ENCODE measurements at places on chromosomes 2 and 18.

GRCh38 chr18:63922049-63922448, 14.3 kb downstream of the SERPINB10 start:
- DNase-seq, result no peak

- no peak for DNase-seq
These were observed 14.1 kb downstream of the NRP2 start for GRCh38 chr2:205696331-205696926.

DNA sequence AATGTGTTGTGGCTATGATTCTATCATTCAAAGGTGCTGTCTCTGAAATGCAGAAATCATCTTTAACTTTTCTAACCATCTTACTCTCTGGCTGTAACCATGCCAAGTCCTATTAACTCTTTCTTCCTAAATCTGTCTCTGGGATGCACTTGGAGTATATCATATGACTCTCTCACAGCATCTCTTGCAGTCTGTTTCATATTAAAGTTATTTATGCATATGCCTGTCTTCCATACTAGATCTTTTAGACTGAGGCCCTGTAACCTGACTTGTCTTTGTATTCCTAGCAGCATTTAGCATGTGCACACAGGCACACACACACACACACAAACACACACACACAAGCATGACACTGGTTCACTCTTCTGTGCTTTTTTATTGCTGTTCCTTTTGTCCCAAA, 320.6 kb downstream of the ETAA1 start:
- DNase-seq, result no peak

DNA sequence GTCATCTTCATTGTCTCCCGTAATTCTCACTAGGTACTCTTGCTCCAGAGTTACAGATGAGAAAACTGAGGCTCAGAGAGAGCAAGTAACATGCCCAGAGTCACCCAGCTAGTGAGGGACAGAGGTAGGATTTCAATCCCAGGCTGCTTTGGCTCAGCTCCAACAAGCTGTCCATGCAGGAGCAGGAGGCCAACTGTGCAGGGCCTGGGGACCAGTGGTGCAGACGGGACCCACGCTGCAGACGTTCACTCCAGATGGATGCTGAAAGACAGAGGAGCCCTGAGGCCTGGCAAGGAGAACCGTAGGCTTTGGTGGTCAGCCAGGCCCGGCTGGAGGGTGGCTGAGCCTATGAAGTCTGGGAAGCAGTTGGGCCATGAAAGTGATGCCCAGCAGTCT, 102.6 kb downstream of the MCFD2 start:
- no peak for DNase-seq

GRCh38 chr2:45438872-45439665, 172.0 kb downstream of the SRBD1 start:
- DNase-seq, result no peak

DNA sequence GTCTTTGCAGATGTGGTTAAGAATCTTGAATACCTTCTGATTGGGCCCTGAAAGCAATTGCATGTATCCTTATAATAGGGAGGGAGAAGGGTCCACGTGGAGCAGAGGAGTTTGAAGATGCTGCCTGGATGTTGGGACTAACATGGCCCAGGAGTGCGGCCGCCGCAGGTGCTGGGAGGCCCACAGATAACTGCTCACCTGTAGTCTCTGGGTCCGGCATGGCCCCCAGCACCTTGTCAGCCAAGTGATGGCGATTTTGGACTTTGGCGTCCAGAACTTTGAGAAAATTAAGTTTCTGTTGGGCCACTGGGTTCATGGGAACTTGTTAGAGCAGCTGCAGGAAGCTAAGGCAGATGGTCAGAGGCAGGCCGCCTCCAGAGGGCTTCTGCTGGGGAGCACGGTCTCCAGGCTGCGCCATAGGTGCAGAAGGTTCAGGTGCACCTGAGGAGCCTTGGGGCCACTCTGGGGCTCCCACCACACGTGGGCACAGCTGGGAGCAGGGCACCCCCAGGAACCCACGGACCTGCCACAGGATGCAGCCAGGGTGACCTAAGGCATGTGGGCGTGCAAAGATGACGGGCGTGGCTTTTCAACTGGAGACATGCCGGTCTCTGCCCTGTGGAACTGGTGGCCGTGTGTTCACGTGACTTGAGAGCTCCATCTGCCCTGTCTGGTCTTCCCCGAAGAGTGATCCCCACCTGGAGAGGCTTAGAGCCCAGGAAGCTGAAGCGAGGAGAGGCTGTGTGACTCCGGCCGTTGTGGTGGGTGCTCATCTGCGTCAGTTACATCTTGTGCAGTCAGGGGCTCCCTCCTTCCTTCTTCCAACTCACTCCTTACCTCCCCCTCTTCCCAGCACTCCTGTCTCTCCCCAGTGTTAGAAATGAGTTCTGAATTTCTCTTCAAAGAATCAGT, 277.3 kb downstream of the AGAP1 start:
- DNase-seq, result no peak

DNA sequence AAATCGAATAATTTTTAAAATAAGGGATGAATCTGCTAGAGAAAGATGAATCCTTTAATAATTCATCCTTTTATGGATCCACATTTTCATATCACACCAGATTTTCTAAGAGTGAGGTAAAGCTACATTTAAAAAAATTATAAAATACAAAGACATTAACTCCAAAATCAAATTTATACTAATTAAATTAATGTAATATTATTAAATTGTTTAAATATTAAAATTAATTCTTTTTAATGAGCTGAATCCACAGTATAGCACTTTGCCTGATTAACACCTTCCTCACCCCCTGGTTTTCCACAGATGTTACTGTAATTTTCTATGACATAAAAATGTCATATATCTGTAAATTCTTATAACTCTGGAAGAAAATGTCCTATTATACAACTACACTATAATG, 26.2 kb downstream of the ZRANB3 start:
- no peak for DNase-seq

DNA sequence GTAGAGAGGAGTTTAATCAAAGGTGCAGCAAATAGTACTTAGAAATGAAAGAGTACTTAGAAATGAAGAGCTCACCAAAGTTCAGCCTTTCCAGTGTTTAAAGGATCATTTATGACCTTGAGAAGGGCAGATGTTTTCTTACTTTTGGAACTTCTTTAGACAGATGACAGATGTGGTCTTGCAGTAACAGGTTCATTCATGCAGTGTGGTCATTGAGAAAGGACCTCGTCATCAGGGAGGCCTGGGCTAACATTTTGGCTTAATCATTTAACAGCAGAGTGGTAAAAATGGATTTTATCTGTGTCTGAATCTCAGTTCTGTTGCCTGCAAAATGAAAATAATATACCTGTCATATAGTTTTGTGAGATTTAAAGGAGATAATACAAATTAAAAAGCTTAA, 75.1 kb upstream of the NT5C1B start:
- no peak for DNase-seq

- no peak for DNase-seq
These were observed 1.0 kb downstream of the ITGB6 start for GRCh38 chr2:160199053-160199452.

DNA sequence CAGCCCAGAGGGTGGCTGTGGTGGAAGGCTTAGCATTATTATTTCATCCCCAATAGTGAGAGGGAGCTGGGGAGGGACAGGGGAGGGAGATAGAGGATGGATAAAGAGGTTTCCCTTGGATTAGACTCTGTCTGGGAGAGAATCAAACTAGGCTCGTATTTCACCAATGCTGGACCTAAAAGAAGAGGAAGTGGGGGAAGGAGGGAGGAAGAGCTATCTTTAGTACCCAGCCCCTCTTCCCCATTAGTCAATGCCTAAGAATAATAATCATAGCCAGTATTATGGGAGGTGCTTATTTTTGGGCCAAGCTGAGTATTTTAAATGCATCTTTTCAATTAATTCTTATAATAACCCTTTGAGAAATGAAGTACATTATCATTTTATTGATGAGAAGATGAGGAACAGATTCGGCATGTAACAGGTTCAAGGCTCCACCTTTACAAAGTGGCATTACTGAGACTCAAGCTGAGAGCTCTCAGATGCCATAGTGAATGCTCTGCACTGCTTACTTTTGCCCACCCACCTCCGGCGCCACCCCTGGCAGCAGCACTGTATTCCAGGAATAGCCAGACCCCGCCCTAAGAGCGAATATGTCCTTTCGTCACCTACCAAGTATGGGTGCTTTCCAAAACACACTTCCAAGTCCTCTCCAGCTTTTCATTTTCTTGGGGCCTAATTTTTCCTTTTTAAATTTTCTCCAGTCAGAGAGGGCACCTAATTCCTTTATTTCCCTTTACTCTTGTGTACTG, 21.0 kb downstream of the PAX8 start:
- DNase-seq, result peak; percentile 37

- DNase-seq, result no peak
These were observed 8.2 kb downstream of the LGALSL start for GRCh38 chr2:64462171-64462570.

- no peak for DNase-seq
These were observed 30.6 kb upstream of the CYP1B1 start for GRCh38 chr2:38106405-38107094.

DNA sequence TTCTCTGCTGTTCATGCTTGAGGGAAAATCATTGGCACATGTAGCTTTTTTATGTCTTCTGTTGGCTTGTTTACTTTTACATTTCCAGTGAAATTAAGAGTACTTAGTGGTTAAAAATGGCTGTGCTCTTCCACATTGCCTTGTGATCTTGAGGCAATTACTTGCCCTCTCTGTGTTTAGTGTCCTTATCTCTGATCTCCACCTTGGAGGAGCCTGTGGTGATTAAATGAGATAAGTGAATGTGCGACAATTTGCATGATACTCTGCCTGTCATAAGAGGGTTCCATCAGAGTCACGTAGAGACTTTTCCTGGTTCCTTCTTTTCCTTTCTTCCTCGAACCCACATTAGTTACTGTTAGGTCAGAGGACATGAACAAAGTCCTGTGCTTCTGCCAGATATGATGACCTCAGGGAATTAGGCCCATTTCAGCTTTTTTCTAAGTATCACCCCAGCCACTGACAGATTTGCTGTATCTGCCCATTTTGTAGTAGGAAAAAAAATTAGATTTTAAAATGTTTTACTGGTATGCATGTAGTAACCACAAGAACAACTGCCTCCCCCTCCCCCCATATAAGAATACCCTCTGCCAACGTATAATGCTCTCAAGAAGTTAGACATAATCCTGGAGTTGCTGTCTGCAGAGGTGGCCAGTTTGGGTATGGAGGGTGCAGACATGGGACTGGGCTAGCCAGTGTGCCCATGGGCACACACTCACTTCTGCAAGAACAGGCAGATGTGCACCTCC, 51.9 kb downstream of the TET3 start:
- no peak for DNase-seq

GRCh38 chr2:44944952-44945612, 3.6 kb downstream of the SIX3 start:
- no peak for DNase-seq

DNA sequence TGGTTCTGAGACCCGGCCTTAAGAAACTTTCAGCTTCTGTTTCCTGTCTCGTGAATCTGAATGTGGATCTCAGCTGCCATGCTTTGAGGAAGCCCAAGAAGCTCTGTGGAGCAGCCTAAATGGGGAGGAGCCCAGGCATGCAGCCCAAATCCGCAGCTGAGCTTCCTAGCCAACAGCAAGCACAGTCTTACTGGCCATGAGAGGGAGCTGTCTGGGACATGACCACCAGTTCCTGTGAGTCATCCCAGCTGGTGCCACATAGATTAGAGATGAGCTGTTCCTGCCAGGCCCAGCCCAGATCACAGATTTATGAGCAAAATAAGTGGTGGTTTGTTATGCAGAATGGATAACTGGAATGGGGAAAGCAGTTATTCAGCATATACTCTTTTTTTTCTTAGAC, 224.4 kb upstream of the APCDD1 start:
- no peak for DNase-seq

DNA sequence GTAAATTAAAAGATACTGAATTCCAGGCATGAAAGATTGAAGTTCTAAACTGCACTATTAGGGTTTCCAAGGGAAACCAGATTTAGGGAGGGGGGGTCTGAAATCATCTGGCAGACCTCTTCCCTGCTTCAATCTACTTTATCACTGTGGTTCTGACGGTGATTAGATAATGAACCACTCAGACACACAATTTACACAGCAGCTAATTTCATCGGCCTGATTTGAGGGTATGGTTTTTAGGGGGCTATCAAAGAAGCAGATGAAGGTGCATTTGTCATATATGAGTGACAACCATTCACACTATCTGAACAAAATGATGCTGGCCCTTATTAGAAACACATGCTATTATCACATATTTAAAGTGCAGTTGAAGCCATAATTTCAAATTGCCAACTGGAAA, 106.0 kb downstream of the OLA1 start:
- no peak for DNase-seq

- DNase-seq, result no peak
These were observed 129.4 kb downstream of the TNS1 start for GRCh38 chr2:217873371-217873770.

- DNase-seq, result no peak
These were observed 47.2 kb downstream of the SCG2 start for GRCh38 chr2:223554923-223555322.

GRCh38 chr2:120736624-120737339, 1.1 kb downstream of the GLI2 start:
- DNase-seq, result no peak

- DNase-seq, result no peak
These were observed 91.3 kb downstream of the ZBTB7C start for GRCh38 chr18:48317781-48318381.

DNA sequence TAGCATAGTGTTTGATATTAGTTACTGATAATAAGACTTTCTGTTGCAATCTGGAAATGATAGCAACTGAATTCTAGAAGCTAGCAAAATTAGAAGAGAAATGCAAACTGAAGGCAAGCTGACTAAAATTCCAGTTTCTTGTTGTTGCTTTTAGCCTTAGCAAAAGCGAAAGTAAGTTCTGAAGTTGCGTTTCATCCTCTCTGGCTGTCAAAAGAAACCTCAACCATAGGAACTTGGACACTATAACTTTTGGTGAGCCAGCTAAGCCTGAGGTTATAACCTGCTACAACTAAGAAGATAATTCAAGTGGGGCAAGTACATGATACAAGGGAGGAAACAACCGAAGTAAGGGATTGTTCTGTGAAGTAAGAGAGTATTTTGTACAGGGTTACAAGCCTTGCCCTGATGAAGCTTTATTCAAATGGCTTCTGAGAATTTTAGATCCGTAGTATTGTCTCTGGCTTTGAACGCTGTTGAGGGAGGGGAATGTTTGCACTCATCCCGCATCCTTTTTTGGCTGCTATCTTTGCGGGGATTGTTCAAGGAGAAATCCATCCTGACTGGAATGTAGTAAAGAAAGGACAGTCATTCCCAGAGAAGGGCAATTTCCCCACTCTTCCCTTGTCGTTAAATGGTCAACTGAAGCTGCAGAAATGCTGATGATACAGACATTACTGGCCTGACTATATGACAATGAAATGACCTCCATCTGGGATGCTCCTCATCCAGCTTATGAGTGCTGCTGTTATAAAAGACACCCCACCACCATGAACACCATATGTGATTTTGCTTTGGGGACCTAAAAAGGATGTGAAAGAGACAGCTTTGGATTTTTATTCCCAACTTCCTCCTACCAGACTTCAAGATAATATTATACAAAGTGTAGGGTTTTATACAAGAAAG, 7.0 kb upstream of the TMX3 start:
- no peak for DNase-seq

DNA sequence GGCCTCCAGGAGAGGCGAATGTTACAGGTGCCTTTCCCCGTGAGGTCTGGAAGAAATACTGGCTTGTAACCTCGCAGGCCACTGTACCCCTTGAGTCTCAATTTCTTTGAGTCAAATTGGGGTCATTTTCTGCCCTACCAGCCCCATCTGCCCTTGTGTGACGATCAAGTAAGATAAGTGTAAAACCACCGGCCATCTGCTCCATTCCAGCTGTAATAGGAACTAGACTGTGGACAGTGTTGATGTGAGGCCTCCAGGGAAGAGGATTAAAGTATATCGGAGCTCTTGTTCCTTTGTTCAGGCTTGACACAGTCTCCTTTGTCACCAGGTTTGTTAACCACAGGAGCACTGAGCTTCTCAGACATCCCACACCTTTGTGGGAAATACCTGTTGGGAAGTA, 65.6 kb downstream of the MRPS9 start:
- no peak for DNase-seq
